OCI-M1 (cell line): ENCODE measurements at places on chromosomes 3 and 15.

- DNase-seq, result no peak
Measured at GRCh38 chr3:67712259-67712658, 57.8 kb upstream of the SUCLG2 start.

GRCh38 chr15:64630396-64631107, 144.8 kb downstream of the RBPMS2 start:
- peak; percentile 63 for DNase-seq

DNA sequence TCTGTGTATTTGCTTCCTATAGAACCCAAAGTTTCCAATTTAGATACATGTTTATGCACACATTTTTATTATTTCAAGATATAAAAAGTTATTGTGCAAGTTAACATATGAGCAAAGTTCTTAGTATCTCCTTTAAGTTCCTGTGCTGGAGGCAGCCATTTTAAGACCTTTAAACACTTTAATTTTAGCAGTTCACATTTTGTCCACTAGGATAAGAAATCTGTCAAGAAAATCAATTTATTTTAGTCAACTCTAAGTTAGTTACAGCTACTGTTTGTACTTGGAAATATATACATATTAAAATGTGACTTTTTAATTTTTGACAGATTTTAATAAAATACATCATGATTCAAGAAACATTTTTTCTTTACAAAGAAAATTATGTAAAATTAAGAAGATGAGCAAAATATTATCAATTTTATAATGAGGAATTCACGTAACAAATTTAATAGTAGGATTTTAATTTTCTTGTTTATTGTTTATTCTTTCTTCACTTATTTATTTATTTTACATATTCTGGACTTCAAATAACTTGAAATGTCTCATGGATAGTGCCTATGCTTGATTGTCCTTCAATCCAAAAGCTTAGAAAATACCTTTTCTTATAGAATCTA, 402.6 kb upstream of the GBE1 start:
- peak; percentile 54 for DNase-seq

DNA sequence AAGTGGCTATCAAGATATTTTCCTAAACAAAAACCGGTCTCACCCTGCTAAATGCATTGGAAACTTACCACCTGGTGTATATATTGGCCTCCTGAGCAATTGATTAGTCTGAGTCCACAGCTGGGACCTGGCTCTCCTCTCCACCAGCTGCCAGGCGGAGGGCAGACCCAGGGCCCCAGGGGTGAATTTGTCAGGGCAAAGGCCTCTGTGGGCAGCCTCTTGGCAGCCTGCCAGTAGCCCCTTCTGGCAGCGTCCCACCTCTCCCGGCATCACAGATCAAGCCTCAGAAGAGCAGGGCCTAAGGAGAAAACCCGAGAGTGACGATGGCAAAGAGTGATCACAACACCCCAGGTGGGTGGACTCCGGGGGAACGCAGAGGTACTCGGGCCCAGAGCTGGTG, 43.0 kb upstream of the IDH2 start:
- no peak for DNase-seq

DNA sequence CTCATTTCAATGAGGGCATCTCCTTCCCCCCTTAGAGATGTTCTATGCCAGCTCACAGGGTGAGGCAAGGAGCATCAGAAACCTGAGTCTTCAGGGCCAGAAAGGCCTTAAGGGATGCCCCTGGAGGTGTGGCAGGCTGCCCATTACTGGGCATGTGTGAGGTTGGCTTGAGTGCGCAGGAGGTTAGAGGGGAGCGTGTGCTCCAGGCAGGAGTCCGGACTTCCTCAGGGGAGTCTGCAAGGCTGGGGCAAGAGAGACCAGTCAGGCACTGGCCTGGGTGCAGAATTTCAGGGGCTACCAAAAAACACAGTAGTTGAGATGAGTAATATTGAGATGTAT, 1.9 kb downstream of the LOXL1 start:
- no peak for DNase-seq

DNA sequence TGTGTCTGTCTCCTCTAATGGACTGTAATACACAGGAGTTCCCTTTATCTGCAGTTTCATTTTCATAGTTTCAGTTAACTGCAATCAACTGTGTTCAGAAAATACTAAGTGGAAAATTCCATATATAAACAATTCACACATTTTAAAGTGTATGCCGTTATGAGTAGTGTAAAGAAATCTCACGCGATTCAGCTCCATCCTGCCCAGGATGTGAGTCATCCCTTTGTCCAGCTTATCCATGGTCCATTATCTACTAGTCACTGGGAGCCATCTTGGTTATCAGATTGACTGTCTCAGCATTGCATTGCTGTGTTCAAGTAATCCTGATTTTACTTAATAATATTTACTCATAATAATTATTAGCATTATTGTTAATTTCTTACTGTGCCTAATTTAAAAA, 14.5 kb downstream of the ZPLD1 start:
- peak; percentile 69 for DNase-seq

- no peak for DNase-seq
Measured at GRCh38 chr3:52527039-52527731, 6.5 kb downstream of the NT5DC2 start.

GRCh38 chr3:42397644-42398043, 12.8 kb downstream of the LYZL4 start:
- no peak for DNase-seq

- DNase-seq, result no peak
Measured at GRCh38 chr15:66721501-66721937, 19.5 kb downstream of the SMAD6 start.

- no peak for DNase-seq
Measured at GRCh38 chr3:17063596-17063995, 178.8 kb downstream of the PLCL2 start.

DNA sequence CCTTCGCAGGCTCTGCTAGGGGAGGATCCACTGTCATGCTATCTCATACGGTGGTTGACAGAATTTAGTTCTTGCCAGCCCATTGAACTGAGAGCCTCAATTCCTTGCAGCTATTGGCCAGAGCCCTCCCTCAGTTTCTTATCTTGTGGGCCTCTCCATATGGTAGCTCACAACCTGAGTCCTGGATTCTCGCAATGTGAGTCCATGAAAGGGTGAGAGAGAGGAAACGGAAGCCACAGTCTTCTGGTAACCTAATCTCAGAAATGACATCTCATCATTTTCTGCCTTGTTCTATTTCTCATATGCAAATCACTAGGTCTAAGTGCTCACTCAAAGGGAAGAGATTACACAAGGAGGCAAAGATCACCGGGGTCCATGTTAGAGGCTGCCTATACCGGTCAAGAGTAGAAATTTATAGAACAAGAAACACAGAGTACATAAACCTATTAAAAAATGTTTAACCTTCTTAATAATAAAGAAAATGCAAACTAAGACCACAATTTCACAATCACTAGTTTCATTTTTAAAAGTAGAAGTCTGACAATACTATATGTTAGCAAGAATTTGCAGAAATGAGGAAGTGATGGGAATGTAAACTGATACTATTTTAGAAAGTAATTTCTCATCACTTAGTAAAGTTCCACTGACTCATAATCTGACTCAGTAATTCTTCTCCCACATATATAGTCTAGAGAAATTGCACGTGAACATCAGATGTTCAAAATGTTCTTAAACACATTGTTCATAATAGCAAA, 378.4 kb upstream of the AGTR1 start:
- peak; percentile 83 for DNase-seq

DNA sequence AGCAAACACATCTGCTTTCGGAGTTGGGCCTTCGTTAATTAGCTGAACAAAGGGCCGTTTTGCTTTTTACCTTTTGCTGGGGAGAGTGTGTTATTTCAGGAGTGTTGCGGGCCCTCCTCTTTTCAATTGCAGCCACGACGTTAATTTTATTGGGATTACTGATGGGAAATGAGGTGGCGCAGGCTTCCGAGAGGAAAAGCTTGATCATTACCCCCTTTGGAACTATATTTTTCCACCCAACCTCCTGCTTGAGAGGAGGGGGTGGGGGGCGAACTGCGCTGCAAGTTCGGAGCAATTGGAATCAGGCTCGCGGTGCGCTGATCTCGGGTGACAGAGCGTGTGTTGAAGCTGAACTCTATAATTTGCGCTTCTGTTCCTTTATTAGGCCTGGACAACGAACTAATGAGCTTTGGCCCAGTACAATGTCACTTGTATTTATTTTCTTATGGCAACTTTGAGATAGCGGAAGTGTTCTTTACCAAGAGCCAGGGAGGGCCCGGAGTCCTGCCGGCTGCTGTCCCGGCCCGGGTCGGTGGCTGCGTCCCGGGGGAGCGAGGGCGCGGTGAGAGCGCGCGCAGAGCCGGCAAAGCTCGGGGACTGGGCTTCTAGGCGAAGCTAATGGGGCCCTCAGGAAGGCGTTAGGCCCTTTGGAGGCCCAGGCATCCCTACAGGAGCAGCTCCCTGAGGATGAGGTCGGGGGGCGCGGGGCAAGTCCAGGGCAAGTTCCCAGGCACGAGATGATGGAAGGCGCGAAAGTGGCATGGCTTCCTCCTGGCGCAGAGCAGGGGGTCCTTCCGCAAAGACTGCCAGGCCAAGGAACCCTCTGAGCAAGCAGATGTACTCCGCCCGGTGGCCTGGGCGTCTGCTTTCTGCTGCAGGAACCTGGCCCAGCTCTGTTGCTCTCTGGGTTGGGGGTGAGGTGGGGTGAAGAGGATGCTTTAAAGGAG, 12.9 kb downstream of the NR2F2 start:
- no peak for DNase-seq

- DNase-seq, result no peak
Measured at GRCh38 chr3:21889166-21889565, 138.2 kb upstream of the ZNF385D start.

GRCh38 chr15:40567111-40567510, 2.0 kb upstream of the RPUSD2 start:
- peak; percentile 84 for DNase-seq

DNA sequence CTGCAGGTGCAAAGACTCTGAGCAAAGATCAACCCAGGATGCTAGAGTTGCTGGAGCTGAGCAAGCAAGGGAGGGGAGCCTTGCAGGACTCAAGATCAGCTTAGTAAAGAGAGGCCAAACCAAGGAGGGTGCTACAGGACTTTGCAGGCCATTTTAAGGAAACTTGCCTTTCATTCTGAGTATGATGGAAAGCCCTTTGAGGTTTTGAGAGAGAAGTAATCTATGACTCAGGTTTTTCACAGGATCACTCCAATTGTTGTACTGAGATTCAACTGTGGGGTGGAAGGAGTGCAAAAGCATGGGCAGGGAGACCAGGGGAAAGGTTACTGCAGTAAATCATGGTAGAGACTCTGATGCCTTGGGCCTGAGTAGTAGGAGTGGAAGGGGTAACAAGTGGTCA, 260.4 kb upstream of the GPR149 start:
- DNase-seq, result no peak

- no peak for DNase-seq
Measured at GRCh38 chr3:56700151-56700550, 17.1 kb upstream of the TASOR start.

- no peak for DNase-seq
Measured at GRCh38 chr15:83914906-83915305, 261.0 kb downstream of the ADAMTSL3 start.

GRCh38 chr15:42582569-42583375, 7.4 kb downstream of the STARD9 start:
- DNase-seq, result no peak

DNA sequence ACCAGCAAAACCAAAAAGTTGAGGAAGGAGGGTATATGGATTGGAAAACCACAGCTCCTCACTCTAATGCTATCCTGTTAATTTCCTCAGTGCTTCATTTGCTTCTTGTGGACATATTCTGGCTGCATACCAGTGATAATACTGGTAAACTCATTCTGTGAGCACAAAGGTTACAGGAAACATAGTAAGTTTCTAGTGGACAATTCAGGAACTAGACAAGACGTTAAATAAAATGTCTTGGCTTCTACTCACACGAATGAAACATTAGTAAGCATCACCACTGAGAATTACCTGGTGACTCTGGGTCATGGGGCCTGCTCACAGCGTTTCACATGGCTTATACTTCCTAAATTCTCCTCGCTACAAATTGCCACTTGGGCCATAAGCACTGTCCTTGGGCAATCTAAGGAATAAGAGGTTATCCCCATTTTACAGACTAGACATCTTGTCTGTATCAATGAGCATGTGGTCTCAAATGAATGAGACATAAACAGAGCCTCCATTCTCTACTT, 20.1 kb upstream of the PPIB start:
- no peak for DNase-seq

DNA sequence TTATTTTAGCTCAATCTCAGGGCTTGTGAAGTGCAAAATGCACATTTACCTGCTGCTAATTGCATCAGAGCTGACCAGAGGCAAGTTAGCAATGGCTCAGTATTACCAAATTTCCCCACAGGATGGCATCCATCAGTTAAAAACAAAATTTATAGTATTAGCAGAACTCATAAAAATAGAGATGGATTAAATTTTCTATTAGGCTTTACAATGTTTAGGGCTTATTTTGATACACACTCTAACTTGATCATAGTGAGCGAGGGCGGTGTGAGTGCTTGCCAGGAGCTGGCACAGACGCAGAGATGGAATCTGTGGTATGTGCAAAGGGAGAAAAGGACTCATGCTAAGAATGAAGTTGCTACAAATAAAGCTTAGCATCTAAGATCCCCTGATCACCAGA, 241.0 kb downstream of the NSUN3 start:
- DNase-seq, result peak; percentile 22
